ENCODE measurements at places on chromosomes 6 and 20.

DNA sequence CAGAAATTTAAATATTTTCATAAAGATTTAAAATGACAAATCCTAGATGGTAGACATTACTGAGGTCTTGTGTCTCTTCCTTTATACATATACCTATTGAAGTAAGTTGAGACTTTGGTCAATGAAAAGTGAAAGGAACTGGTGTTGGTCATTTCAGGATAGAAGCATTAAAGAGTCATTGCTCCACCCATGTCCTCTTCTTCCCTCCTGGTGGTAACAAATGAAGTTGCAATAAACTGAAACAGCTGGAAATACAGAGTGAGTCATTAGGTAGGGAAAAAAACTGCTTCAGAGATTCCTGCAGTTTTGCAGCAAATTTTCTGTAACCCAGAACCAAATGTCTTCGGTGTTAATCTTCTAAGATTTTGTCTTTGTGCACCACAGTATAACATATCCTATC lies 448.0 kb downstream of the EYS start:
- DNase-seq = no peak

GRCh38 chr6:150208611-150209352 lies 65.9 kb downstream of the PPP1R14C start:
- DNase-seq = no peak

DNA sequence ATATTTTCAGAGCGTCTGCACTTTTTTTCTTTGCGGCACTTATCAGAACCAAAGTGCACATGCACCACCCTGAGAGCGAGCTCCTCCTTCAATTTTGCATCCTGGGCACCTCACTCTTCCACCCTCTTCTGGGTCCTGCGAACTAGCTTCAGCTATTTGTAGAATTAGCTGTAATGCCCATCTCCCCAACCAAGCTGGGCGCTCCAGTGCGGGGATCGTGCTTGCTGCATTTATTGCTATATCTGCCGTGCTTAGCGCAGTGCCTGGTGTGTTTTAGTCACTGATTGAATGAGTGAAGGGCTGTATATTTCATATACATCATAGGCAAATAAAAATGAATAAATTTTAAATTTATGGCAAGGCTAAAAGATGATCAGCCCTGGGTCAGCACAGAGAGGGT lies 75.8 kb downstream of the KCNB1 start:
- DNase-seq = no peak

DNA sequence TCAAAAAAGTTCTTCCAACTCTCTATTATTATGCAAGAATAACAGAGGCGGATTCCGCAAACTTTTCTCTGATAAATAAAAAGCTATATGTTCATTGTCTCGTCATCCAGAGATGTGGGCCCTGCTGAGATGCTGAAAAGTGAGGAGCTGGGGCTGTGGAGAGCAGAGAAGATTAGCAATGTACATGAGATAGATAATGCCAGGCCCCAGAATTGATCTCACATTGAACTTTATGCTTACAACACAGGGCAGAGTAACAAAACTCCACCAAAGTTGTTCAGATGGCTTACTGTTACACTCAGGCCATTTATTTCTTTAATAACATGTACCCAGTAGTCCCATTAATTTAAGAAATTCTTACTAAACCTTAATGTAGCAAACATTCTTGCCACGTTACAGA lies 32.7 kb upstream of the RIN2 start:
- DNase-seq = no peak

DNA sequence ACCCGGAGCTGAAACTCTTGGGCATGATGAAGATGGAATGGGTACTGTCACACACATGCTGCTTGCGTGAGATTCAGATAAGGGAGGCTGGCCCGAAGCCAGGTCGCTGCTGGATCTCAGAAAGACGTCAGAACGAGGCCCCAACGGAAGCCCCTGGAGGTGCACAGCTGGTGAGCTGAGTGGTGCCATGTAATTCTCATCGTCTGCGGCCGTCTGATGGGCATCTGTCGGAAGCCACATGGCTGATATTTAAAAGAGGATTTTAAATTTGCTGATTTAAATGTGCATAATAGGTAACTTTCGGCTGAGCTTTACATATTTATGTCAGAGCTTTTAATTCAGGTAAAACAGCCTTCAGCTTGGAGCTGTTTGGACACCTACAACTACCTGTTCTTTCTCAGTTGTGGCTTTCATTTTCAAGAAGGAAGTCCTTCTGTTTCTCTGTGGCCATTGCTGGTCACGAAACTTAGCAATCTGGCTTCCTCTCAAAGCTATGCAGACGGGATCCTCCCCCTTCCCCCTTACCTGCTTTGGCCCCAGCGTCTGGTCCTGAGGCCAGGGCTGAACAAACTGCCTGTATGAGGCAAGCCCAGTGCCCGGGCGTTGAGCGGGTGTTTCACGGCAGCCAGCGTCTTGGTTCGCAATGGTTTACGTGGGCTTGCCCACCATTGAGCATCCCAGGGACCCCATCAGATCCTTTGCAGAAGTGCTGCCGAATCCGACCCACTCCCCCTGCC lies 9.2 kb downstream of the SLCO4A1 start:
- no peak for DNase-seq

DNA sequence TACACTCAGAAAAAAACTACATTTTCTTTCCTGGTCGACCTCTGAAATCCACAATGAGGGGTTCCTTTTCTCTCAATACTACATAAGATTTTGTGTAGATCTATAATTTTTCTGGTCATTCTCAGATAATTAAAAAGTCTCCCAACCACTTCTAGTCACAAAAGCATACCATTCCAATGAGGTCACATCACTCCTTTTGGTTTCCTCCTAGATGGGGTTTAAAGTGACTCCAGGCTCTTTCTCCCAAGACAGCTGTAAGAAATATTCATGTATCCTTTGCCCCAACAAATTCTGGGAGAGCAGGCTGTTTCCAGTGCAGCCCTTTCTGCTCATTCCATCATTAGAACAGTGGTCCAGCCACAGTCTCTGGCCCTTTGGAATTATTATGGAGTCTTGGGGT lies 43.1 kb upstream of the BEND6 start:
- no peak for DNase-seq

DNA sequence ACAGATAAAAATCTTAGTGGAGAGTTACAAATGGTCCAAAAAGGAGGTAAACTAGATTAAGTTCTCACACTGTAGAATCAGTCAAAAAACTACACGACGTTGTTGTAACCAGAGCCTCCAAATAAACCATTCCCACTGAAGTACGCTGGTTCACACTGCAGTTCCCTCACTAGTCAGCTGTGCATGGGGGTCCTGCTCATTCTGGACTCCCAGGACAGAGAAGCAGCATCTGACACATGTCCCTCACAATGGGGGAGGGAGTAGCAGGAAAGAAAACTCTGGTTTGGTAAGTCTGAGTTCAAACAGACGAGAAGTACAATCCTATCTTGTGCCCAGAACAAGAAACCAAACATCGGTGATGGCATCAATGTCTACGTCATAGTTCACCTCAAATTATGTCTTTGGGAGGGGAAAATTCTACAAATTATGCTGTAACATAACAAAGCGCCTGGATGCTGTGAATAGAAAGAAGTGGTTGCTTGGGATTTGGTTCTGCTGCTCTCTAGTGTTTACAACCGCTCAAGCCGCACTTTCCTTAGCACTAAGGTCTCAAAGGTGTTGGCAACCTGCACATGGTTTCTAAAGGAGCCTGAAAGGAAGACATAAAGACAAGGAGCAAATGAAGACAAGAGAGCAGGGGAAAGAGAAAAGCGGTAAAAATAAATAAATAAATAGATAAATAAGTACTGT lies 208.0 kb downstream of the GMDS start:
- no peak for DNase-seq

DNA sequence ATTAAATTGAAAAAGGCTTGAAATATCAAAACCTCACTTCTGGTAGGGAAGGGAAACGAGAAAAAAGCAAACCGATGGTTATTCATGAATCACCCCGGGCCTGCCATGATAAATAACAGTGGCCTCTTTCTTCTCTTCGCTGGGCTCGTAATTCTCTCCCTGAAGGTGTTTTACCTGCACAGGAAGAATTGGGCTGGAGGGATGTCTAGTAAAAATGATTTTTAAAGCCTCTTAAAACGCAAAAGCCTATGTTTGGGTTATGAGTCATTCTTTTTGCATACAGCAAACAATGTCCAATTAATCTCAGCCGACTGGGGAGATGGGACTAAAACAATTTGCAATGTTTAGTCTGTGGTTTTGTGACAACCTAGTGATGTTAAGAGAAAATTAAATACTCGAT lies 16.8 kb downstream of the LINC00237 start:
- DNase-seq = no peak

DNA sequence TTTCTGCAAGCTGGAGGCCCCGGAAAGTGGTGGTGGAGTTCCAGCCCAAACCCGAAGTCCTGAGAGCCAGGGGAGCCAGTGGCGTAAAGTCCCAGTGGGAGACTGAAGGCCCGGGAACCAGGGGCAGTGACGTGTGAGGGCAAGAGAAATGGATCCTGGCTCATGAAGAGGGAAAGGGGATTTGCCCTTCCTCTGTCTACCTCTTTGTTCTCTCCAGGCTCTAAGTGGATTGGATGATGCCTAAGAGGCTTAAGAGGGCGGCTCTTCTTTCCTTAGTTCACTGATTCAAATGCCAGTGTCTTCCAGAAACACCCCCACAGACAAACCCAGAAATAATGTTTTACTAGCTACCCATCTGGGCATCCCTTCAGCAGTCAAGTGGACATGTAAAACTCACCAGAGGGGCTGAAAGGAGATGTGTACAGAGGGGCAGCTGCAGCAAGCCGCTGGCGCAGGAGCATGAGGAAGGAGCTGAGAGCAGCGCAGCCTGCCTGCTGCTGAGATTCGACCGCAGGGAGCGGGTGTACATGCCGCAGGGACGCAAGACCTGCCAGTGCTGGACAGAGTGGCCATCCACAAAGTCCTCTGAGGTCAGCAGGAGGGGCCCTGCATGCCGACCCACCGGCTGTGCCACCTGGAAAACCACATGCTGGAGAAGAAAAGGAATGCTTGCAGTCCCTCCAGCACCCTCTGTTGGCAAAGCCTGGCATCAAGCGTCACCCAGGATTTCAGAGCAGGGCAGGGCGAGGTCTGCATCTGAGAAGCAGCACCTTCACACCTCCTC lies 29.5 kb downstream of the CDYL start:
- no peak for DNase-seq

- DNase-seq = no peak
Observed at GRCh38 chr20:48919882-48920526, 1.5 kb upstream of the ARFGEF2 start.

GRCh38 chr6:15499591-15499990 lies 163.2 kb downstream of the DTNBP1 start:
- no peak for DNase-seq

DNA sequence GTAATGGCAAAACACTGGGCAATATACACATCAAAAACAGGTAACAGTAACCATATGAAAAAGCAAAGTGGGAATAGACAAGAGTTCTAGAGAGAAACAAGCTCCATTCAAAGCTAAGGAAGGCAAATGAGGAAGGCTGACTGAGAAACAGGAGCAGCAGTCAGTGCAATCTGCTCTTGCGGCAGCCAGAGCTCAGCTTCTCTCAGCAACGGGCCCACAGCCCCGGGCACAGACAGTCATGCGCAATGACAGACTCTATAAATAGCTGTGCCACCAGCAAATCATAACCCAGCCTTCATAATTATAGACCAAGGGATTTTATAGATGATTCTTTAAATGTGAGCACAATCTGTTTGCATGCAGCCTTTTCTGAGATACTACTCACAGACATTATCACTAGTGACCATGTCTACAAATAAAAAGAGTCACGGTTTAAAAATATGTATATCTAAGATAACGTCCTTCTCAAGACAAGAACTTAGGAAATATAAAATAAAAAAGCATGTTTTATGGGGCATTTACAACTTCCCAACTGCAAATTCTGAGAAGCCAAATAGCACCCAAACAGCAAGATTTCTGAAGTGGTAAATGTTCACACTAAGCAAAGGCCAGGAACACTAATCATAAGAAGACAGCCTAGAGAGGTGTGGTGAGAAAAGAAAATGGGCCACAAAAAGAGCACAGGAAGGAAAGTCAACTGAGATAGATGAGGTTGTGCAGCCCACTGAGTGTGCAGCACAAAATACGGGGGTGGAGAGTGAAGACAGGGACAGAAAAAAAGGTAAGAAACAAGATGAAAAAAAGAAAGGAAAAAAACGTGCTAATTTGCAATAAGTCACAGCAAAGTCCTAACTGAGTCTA lies 39.9 kb upstream of the BEND6 start:
- no peak for DNase-seq

GRCh38 chr6:134678436-134678889 lies 271.4 kb downstream of the ALDH8A1 start:
- no peak for DNase-seq

GRCh38 chr6:44042989-44043478 lies 84.2 kb downstream of the MRPL14 start:
- no peak for DNase-seq

- no peak for DNase-seq
Observed at GRCh38 chr6:40634429-40634828, 47.3 kb upstream of the LRFN2 start.

DNA sequence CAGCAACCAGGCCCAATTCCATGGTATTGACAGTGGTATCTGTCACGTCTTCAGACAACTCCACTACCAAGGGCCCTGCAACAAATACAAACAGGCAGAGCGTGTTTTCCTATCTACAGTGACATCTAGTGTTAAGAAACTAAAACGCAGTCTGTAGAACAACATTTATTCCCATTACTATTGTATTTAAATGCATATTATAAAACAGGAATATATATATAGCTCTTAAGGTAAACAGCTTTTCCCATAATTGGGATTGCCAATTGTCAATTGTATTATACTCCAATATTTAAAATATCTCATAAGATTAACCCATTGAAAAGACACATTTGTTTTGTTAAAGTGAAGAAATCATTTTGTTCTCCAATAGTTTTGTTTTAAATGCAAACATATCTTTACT lies 97.2 kb downstream of the KIF16B start:
- no peak for DNase-seq

DNA sequence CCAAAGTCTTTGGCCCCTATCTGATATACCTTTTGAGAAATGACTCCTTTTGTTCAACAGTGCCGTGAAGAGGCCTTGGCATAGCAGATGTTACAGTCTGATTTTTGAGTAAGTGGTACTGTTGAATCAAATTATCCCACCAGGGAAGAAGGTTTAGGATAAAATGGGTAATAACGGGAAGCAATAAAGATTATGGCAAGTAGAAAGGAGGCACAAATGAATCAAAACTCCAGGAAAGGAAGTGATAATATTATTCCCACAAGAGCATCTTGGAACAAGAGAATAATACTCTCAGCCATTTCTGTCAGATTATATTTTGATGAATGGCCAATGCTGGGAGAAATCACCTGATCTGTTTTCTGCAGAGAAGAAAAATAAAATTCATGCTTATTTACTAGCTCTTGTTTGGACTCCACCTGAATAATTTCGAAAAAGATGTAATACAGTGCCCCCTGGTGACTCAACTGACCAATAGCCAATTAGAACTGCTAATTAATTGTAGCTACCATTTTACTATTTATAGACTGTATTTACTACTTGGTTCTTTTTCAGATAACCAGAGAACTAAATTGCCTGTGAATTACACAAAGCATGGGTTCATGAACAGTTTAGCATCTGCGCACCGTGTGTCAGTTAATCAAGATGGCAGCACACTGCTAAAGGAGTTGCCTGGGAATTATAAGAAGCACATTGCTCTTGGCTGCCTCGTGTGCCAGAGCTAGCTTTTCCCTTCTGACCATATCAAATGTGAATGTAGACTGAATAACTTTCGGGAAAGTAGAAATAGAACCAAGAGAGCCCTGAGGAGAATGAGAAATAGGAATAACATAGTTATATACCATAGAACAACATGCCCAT lies 78.5 kb upstream of the TRDN start:
- no peak for DNase-seq
